ENCODE measurements at places on chromosomes 11 and 22.
A peak's percentile ranks its signal among the peaks of the same experiment; 100 is the strongest.

DNA sequence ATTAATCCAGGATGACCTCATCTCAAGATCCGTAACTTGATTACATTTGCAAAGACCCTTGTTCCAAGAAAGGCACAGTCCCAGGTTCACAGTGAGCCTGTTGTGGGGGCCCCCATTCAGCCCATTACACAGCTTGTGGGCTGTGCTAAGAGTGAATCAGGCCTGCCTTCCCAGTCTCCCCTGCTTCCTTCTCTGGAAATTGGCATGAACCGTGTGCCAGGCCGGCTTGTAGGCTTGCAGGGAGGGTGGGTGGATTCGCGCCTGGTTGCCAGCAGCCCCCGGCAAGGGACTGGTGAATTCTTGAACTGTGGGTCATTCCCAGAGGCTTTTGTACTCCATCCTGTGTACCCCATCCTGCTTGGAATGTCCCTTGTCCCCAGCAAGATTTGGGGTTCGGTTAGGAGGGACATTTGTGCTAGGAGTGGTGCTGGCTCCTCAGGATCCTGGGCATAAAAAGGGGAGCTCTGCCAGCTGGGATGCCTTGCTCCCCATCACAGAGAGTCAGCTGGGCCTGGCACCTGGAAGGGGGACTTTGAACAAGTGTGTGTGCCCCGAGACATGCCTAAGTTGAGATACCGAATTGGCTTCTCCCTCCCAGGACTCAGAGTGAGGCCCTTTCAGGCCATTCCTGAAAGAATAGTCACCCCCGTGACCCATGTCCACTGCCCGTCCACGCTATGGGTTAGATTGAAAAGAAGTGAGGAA, 818.2 kb downstream of the BRD1 start:
- DNase-seq = no peak

DNA sequence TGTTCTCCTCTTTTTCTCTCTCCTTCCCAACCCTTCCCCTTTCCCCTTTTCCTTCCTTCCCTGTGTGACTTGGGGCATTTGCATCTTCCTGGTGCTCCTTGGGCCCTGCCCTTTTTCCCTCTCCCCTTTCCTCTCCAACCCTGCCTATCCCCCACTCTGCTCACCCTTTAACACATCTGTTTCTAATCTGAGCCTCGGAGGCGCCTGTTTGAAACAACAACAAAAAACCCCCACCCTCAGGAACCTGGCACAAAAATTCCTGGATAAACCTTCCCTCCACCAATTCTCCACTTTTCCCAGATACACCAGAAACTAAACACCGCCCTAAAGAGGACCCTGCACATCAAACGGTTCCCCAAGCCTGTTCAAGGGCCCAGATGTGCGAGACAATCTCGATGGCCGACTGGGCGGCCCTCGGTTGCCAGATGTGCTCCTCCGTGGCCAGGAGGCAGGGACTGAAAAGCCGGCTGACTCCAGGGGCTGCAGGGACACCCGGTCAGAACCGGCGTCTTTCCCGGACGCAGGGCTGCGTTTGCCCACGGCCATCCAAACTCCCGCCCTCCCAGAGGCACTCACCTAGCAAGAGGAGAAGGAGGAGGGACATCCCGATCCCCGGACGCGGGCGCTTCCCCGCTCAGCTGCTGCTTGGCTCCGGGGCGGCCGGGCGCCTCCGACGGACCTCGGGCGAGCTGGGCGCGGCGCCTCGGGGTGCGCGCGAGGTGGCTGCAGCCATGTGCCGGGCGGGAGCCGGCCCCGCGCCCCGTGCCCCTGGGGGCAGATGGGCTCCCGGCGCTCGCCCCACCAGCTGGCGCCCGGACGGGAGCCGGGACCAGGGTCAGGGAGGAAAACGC, 486 bp downstream of the CLMP start:
- DNase-seq = no peak

- no peak for DNase-seq
These were observed 16.8 kb downstream of the ADAMTS15 start for GRCh38 chr11:130465263-130465662.

- no peak for DNase-seq
These were observed 586.8 kb downstream of the NTM start for GRCh38 chr11:131957201-131957600.

- no peak for DNase-seq
These were observed 32.1 kb downstream of the ATXN10 start for GRCh38 chr22:45703758-45704157.

- no peak for DNase-seq
These were observed 40.4 kb downstream of the GAB4 start for GRCh38 chr22:16967453-16968217.

DNA sequence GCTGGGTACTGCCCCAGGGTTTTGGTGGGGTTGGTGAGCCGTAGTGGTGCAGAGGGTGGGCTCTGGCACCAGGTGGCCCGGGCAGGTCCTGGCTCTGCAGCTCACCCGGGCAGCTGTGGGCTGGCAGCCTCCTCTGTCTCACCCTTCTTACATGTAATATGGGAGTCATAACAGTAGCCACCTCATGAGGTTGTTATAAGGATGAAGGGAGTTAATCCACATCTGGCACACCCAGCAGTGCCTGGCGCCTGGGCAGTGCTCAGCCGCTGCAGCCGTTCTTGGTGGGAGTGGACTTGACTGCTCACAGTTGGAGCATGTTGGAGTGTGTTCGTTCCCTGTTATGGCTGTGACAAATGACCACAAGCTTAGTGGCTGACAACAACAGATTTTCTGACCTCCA, 28.7 kb downstream of the IGHMBP2 start:
- DNase-seq = no peak

GRCh38 chr22:36081023-36081431, 52.4 kb upstream of the RBFOX2 start:
- no peak for DNase-seq

GRCh38 chr11:8102296-8102915, 21.4 kb downstream of the TUB start:
- no peak for DNase-seq

GRCh38 chr22:39327995-39328754, 8.8 kb upstream of the RPL3 start:
- no peak for DNase-seq

DNA sequence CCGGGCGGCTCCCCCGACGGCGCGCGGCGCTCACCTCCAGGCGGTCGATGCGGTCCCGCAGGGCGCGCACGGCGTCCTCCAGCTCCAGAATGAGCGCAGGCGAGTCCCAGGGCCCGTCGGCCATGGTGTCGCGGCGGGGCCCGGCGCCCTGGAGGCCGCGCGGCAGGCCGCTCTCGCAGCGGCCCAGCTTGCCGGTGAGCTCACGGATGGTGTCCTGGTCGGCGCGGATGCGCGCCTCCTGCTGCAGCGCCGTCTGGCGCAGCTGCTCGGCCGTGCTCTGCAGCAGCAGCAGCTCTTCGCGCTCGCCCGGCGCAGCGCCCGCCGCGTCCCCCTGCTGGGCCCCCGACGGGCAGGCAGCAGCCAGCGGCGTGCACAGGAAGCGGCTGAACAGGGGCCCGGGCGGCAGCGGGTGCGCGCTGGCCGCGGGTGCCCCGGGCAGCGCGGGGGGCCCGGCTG, 599 bp downstream of the NPTXR start:
- DNase-seq = no peak

DNA sequence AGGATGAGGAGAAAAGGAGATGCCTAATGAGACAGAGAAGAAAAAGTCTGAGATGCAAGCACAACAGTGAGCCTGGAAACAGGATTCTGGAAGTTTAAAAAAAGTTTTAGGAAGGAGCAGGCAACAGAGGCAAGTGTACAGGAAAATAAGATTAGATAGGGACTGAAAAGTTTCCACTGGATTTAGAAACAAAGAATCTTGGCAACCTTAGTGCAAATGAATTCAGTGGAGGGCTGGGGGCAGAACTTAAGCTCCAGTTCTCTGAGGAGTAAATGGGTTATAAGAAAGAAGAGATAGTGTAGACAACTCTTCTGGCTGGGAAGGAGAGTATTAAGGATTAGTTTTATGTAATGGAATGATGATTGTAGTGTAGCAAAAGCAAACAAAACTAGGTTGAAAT, 628.8 kb upstream of the CCDC90B start:
- DNase-seq = no peak

DNA sequence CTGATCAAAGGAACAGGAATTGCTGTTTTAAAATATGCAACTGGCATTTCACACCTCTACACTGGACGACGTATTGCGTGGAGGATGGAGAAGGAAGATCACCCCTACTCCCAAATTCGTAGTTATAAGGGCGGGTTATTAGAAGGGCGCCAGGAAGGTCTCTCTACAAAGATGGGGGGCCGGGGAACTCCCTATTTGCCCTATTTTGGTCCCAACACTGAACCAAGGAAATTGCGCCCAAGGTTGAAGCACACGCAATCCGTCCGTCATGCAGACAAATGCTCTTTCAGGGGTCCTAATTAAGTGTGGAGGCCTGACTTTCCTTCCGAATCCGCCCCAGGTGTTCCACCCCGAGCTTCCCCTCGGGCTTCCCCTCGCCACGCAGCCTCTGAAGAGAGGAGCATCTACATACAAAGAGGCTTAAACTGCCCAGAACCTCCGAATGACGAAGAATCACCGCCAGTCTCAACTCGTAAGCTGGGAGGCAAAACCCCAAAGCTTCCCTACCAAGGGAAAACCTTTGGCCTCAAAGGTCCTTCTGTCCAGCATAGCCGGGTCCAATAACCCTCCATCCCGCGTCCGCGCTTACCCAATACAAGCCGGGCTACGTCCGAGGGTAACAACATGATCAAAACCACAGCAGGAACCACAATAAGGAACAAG, 396 bp downstream of the NPAT start:
- no peak for DNase-seq

- DNase-seq = peak; percentile 51
These were observed 28.1 kb upstream of the FBXO3 start for GRCh38 chr11:33802194-33802950.

GRCh38 chr11:74050465-74050864, 41.6 kb upstream of the UCP3 start:
- no peak for DNase-seq

DNA sequence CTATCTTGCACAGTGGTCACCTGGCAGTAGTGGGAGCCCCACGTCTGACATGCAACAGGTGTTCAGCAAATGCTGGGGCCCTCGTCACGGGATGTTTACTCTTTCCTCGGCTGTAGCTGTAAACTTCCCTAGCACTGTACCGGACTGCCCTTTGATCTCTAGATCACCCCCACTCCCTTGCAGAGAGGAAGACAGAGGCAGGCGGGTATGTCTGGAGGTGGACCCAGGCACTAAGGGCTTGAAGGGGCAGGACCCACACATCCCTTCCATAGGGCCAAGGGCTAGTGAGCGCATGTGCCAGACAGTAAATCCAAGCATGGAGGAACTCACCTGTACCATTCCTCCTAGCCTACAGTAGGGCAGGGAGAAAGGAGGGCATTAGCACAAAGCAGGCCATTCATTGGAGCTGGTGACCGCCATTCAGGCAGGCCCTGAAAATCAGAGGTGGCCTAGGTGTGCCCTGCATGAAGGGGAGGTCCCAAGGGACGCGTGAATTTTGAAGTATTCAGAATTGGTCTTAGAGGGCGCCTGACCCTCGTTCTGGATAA, 1.9 kb upstream of the SMTN start:
- DNase-seq = no peak

- DNase-seq = no peak
These were observed 29.2 kb upstream of the SCN3B start for GRCh38 chr11:123683428-123684170.

DNA sequence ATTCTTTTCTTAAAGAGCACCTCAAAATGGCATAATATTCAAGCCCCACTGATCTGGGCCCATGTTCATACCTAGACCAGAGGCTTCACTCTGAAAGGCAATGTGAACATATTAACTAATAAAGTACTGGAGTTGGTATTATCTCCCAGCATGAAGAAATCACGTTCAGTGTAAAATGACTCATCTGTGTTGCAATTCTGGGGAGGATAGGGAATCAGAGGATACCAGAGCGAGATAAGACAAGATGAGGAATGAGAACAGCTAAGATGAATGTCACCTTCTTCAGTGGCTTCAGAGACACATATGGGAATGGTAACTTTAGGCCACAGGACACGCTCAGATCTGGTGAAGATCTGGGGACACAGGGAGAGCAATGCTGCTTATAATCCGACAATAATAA, 121.1 kb downstream of the NTM start:
- no peak for DNase-seq

DNA sequence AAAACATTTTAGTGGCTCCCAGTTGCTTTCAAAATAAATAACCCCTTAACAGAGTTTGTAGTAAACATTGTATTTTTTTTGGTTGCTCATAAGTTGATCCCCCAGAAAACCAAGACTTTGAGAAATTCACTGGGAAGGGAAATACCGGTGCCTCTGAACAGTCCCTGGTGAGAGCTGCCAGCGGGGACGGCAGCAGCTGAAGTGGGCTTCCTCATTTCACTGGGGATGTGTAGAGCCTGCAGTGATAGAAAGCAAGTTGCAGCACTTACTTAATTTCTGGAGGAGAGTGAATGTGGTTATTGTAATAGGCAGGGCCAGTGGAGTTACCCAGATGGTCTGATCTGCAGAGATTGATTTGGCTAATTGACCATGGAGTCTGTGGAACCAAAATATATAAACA, 18.6 kb upstream of the MCHR1 start:
- no peak for DNase-seq

GRCh38 chr11:111585371-111585770, 16.9 kb upstream of the SIK2 start:
- no peak for DNase-seq

DNA sequence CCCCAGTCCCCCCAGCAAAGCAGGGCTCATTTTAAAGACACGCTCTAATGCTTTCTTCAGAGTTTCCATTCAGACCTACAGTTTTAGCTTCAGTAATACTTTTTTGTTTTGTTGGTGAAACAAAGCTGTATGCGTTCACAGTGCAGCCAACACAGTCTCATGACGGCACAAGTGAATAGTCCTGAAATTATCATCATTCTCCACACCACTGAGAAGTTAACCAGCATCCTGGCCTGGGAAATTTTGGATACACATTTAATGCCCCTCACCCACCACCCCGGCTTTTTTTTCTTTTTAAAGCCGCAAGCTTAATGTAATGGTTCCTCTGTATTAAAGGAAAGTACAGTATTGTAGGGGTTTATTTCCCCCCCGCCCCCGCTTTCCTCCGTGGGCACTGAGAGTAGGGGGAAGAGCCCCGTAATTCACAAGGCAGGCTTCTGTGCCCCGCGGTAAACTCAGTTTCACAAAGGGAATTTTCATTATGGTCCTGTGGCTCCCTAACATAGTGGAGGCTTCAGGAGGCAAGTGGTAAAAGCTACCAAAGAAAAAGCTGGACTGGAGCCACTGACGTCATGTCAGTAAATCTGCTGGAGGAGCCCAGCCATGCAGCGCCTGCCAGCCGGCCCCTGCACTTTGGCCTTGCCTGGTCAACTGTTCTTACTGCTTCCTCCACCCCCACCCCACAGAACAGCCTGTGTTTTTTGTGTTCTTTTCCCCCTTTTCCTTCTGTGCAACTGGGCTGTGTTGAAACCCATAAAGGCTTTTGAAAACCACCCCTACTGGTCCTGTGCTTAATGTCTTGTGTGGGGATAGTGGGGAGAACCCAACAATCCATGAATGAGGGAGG, 18.2 kb downstream of the TEAD1 start:
- DNase-seq = peak; percentile 33

Measured in anterior cingulate cortex (tissue), 58 donors.